Lung (tissue), 17 donors: ENCODE measurements at places on chromosomes 16 and 17. TPM values are rescaled to one million over a fixed set of nuclear protein-coding genes. Genes with fewer than 3 reads are reported as not detected.

GRCh38 chr17:55845385-55845784 lies 94.5 kb downstream of the PCTP start:
- peak; percentile 81 for DNase-seq

GRCh38 chr17:14762736-14763479 lies 462.0 kb downstream of the HS3ST3B1 start:
- no peak for DNase-seq

DNA sequence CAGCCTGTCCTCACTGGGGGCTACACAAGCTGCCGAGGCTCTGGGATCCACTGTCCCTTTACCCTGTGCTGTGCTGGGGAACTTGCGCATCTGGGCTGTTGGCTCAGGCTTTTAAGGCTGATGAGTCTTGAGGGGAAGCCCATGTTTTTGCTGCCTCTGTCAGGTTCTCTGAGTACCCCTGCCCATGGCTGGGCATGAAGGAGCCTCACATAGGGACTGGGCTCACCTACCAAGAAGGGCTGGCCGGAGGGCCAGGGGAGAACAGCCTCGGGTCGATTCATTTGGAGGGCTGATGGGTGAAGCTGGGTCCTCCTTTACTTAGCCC lies 14.6 kb downstream of the FMNL1 start:
- no peak for DNase-seq

DNA sequence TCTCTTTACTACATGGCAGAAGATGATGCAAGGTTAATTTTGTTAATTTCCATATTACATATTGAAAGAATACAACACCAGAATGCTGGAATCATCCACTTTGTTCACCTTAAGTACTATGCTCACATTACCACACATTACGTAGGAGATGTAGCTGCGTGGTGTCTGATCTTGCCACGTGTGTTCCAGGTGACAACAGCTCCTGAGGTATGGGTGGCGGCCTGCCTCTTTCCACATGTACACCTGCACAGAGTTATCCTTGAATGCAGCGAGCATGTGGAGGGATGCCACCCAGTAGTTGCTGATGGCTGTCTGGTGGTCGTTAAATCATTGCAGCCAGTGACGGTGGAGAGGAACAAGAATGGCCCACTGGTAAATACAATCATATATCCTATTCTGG lies 740.5 kb upstream of the EEF2KMT start:
- DNase-seq = no peak

DNA sequence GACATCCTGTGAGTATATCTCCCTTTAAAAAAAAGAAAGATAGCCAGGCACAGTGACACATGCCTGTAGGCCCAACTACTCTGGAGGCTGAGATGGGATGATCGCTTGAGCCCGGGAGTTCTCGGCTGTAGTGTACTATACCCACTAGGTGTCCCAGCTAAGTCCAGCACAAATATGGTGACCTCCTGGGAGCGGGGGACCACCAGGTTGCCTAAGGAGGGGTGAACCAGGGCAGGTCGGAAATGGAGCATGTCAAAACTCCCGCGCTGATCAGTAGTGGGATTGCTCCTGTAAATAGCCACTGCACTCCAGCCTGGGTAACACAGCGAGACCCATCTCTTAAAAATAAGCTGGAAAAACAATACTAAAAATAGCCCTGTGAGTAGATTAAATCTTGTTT lies 29.4 kb downstream of the GINS2 start:
- DNase-seq = no peak

GRCh38 chr16:88442727-88443576 lies 10.1 kb upstream of the ZFPM1 start:
- peak; percentile 72 for DNase-seq

DNA sequence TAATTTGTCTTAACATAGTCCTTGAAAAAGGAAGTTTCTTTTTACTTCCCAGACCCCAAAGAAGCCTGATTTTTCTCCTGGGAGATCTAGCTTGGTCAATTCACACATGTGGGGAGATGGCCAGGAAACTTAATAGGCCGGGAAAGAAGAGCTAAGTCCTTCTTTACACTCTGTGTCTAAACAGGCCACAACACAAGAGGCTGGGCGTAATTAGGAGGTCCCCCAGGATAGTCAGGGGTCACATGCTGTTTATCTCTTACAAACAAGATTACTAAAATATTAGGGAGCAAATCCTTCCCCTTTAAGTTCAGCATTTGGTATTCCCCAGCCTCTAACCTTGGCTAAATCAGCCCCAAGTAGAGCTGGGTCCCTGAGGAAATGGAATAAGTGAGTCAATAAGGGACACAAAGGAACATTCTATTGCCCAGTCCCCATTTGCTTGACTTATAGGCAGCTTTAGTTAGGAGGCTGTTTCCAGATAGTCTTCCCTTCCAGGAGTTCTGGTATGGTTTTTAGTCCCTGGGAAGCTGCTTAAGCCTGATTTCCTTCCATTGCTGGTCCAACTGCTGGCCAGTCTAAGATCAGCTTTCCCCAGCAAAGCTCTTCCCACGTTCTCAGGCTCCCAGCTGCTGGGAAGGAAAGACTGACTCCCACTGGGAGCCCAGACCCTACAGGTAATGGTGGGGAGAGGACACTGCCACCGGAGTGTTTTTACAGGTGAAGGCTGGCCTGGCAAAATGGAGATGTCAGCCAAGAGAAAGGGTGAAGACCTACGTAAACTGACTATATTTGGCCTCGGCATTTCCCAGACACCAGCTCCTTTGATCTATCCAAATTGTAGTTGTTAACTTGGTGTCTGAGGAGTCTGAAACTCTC lies 14.1 kb upstream of the HOXB9 start:
- DNase-seq = no peak

Gene ITGAX
- polyA plus RNA-seq = 148 TPM

Gene KCNH6
- polyA plus RNA-seq = 0.06 TPM

GRCh38 chr17:4161967-4162305 lies 18.9 kb downstream of the CYB5D2 start:
- no peak for DNase-seq

Gene MT1E
- 746 TPM for polyA plus RNA-seq

DNA sequence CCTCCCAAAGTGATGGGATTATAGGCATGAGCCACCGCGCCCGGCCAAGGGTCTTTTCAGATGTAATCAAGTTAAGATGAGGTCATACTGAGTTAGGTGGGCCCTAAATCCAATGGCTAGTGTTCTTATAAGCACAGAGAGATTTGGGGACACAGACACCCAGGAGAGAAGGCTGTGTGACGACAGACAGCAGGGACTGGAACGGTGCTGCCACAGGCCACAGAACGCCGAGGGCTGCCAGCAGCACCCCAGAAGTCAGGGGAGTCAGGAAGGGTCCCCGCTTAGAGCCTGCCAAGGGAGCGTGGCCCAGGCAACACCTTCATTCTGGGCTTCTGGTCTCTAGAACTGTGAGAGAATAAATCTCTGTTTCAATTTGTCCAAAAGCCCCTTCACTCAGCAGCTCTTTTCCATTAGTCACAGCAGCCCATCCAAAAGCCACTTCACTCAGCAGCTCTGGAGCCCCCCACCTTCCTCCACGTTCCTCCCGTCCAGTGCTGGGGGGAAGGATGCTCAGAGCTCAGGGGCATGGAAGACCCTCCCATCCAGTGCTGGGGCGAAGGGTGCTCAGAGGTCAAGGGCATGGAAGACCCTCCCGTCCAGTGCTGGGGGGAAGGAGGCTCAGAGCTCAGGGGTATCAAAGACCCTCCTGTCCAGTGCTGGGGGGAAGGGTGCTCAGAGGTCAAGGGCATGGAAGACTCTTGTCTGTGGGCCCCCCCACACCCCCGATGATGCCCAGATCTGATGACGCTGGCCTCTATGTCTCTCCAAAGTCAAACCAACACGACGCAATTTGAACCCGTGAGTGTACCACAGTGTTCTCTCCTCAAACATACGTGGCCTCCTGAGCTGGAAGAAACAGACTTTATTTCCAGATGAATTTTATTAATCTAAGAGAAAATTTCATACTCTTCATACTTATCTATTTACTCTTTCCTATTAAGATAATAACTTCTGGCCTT lies 11.9 kb downstream of the RAB40B start:
- no peak for DNase-seq

DNA sequence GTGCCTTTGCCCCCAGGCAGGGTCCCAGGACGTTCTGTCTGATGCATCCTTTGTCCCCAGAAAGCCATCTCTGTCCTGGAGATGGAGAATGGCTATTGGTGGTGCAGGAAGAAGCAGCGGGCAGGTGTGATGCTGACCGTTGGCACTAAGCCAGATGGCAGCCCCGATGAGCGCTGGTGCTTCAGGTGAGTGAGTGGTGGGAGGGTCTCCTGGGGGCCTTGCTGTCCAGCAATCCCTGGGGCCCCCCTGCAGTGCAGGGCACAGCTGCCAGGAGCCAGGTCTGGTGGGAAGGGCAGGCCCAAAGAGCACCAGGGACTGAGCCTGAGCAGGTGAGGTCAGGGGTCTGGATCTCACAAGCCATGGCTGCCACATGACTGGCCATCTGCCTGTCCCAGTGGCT lies 18.1 kb downstream of the TRPV2 start:
- DNase-seq = no peak

GRCh38 chr17:58358408-58359172 lies 6.6 kb upstream of the SUPT4H1 start:
- DNase-seq = no peak

Gene RAB26
- 0.30 TPM for polyA plus RNA-seq

DNA sequence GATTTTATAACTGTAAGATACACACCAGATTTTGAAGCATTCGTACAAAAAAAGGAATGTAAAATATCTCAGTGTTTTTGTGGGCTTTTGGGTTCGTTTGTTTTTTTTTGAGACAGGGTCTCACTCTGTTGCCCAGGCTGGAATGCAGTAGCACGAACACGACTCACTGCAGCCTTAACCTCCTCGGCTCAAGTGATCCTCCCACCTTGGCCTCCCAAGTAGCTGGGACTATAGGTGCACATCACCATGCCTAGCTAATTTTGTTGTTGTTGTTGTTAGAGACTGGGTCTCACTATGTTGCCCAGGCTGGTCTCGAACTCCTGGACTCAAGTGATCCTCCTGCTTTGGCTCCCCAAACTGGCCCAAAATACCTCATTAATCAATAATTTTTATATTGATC lies 15.9 kb downstream of the STAT5B start:
- no peak for DNase-seq

GRCh38 chr17:30965686-30966085 lies 5.2 kb upstream of the RNF135 start:
- no peak for DNase-seq

Gene PLK1
- polyA plus RNA-seq = 1.9 TPM

Gene MAP3K3
- 33.0 TPM for polyA plus RNA-seq

Gene OR1A1
- not detected for polyA plus RNA-seq

DNA sequence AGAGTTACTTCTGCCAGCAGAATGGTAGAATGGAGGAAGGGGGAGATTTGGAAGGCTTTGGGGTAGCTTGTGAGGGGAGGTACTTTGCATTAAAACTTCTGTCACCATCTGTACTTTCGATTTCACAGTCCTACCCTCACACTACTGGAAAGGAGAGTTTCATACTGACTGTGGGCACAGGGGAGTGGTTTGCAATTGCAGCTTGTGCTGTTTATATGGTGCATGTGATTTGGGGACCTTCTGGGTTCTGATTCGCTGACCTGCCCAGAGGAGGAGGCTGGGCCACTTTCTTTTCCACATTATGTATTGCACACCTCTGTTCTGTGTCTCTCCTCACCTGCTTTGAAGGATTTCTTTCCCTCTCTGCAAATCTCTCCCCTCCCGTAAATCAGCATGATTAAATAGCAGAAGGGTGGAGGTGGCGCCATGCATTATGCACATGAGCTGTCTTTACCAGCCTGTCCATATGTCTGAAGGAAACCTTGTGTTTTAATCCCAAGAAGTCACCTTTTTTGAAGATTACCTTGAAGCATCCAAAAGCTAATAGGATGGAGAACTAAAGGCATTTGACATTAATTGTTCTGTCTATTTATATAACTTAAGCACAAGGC lies 90.9 kb downstream of the RBFOX1 start:
- no peak for DNase-seq

- peak; percentile 15 for DNase-seq
These were observed 55.3 kb upstream of the ETV4 start for GRCh38 chr17:43601280-43602039.

Gene KRTAP2-2
- polyA plus RNA-seq = not detected

DNA sequence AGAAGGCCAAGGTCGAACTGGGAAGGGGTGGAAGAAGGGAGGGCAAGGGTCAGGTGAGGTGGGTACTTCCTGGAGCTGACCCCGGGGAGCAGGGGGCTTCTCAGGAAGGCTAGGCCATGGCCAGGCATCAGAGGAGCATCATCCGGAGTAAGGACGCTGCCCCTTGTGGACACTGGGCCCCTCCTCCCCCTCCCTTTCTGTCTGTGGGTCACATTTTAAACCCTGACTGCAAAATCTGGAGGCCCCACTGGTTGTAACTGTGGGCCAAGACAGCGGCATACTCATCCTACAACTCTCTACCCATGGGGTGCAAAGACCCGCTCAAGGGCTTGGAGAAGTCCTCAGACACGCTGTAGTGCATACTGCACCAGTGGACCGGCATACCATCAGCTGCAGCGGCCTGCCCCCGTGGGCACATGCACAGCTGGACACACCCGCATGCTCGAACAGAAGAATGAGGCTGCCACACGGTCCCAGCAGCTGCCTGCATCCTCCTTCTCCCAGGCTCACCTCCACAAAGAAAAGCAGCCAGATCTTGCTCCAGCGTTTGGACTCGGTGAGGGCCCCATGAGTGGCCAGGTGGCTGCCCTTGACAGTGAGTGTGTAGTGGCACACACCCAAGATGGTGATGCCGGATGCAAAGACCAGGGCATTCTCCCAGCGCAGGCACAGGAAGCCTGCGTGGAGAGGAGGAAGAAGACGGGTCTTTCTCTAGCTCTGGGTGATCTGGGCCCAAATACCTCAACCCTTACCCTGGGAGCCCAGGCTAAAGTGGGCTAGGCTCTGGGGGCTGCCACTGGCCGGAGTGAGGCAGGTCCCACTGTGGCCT lies 1.2 kb downstream of the FADS6 start:
- no peak for DNase-seq

Gene CSH2
- polyA plus RNA-seq = not detected

- DNase-seq = no peak
These were observed 6.8 kb upstream of the WBP2 start for GRCh38 chr17:75861927-75862317.

- DNase-seq = no peak
These were observed 6.0 kb downstream of the MYO1D start for GRCh38 chr17:32870969-32871368.

DNA sequence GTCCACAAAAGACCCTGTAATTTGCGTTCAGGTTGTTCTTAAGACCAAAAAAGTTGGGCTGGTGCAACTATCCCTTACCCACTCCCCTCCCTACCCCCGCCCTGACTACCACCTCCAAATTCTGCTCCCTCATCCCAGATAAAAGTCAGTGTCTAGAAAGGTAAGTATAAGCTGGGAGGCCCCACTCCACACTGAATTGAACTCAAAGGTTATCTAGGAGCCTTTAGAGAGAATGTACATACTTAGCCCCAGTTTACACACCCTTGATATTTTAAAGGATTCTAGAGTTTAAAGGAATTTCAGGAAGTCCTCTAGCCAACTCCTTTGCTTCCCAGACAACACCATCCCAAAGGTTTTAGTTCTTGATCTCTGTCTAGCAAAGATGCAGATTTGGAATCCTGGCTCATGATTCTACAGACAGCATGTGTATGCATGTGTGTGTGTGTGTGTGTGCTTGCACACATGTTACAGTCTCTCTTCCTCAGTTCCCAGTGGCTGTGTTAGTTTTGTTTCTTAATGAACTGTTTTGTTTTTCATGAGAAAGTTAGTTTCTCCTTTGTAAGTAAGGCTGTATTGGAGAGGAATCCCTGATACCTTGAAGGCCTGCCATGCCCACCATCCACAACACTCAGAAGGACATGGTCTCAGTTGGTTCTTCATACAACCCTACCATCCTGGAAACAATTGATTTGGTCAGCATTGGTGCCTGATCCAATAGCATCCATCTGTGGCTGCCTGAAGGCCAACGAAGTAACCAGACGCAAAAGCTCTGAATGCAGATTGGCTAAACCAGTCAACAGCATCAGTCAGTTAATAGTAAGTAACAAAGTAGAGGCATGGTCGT lies 281.3 kb downstream of the SOX9 start:
- DNase-seq = peak; percentile 49
